ENCODE measurements at places on chromosomes 2 and 18. TPM values are rescaled to one million over a fixed set of nuclear protein-coding genes. Genes with fewer than 3 reads are reported as not detected.

The RPE gene
- total RNA-seq: 81.3 TPM

The MARCHF7 gene
- 97.1 TPM for total RNA-seq

The PPP1R1C gene
- 0.50 TPM for total RNA-seq

The TDRD15 gene
- total RNA-seq: not detected

The OXER1 gene
- 0.26 TPM for total RNA-seq

The RAB12 gene
- total RNA-seq: 60.4 TPM

The PJVK gene
- total RNA-seq: 4.3 TPM

Measured in fibroblast of lung (primary cell).